Left cardiac atrium (tissue), 4 donors: ENCODE measurements at places on chromosomes 11 and 22.

- DNase-seq, result no peak
Measured at GRCh38 chr11:61162092-61162941, 1.1 kb upstream of the VPS37C start.

GRCh38 chr11:133982876-133983275, 26.1 kb upstream of the IGSF9B start:
- no peak for DNase-seq

GRCh38 chr11:35029979-35030682, 108.8 kb upstream of the CD44 start:
- no peak for DNase-seq

DNA sequence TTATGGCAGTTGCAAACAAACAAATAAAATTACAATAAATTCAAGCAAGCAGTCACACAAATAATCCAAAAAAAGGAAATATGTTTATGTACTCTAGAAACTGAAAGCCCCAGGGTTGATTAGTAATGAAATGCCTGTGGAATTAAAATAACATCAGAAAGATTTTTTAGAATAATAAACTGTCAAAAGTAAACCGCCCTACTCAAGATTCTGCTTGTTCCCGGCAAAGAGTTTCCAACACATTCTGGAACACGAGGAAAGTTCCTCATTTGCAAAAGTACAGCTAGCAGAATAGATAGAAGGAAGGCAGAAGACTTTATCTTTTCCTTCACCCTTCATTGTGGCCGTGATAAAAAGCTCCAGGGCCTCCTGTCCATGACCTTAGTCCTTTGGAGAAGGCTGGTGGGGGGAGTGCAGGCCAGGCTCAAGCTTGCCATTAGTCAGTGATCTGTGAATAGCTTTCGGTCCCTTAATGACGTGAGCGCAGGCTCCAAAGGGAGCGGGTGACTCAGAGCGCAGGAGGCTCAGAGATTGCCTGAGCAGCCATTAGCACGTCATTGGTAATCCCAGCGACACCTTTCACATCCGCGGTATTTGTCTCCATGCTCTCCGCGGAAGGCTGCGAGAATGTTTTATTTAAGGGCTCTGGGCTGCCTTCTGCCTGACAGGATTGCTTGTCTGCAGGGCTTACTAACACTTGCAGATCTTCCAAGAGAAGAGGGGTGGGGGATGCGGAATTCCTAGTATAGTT, 458.3 kb downstream of the METTL15 start:
- peak; percentile 89 for DNase-seq

DNA sequence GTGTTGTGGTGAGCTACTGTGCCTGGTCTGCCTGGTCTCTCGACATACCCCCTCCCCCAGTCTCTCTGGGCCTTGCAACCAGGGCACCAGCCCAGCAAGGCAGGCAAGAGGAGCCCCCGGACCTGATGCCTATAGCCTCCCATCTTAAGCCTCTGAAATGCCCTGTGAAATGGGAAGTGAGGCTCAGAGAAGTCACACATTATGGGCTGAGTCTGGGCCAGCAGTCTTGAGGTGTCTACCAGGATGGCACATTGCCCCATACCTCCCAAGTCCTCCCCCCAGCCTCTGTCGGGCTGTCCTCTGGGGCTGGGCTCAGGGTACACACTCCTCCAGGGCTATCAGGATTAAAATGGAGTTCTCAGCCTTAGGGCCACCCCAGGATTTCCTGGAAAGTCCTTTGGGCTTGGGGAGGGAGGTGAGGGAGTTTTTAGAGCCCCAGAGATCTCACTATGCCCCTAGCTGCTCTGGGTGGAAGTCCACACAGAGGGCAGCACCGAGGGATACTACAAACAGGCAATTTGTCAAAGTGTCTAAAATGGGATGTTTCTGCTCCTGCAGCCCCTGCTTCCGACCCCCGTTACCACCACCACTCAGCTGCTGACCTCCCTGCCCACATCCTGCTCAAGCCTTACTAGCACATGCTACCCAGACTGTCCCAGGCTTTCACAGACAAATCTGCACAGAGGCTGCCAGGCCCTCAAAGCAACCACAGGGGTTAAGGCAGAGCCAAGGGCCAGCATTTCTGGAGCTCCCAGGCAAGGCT, 3.1 kb upstream of the SH3BP1 start:
- DNase-seq, result no peak

- no peak for DNase-seq
Measured at GRCh38 chr11:43376594-43376993, 17.9 kb downstream of the TTC17 start.
